Pulmonary artery endothelial cell (primary cell): ENCODE measurements at places on chromosomes 13 and 19.

DNA sequence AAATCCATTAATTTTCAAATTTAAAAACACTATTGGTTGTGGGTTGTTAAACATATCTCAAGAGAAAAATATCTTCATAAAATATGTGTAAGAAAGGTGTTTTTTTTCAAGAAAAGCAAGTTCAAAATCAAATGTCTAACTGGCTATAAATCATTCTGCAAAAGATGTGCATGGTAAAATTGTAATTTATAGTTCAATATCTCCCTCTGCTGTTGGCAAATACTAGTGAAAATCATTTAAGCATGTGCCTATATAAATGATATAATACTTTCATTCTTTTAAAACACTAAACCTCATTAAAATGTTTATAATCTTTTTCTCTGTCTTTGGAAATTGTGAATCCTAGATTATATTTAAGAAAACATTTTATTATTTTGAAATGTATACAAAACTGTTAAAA lies 17.2 kb upstream of the SLITRK6 start:
- DNase-seq: no peak

- DNase-seq: no peak
Observed at GRCh38 chr13:28459911-28460310, 35.0 kb downstream of the FLT1 start.

- no peak for DNase-seq
Observed at GRCh38 chr13:94617389-94618000, 15.8 kb downstream of the GPR180 start.

- DNase-seq: no peak
Observed at GRCh38 chr13:79628463-79628862, 147.5 kb downstream of the NDFIP2 start.

DNA sequence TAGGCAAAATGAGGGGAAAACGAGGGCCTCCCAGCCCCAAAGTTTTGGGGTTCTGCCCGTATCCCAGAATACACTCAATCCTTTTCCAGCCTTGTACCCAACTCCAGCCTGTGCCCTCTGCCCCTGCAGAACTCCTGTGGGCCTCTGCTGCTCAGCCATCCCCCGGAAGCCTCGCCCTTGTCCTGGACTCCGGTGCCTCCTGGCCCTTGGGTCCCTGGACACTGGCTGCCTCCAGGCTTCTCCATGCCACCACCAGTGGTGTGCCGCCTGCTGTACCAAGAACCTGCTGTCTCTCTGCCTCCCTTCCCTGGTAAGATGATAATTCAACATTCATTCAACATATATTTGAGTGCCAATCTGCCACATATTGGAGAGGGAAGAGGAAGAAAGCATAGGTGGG lies 3.8 kb downstream of the DMRTC2 start:
- no peak for DNase-seq
